ENCODE measurements at places on chromosomes 4 and X. TPM values are rescaled to one million over a fixed set of nuclear protein-coding genes. Genes with fewer than 3 reads are reported as not detected.

- no peak for DNase-seq
These were observed 33.7 kb downstream of the CYBB start for GRCh38 chrX:37813570-37813969.

SLC34A2 gene
- not detected for total RNA-seq

DNA sequence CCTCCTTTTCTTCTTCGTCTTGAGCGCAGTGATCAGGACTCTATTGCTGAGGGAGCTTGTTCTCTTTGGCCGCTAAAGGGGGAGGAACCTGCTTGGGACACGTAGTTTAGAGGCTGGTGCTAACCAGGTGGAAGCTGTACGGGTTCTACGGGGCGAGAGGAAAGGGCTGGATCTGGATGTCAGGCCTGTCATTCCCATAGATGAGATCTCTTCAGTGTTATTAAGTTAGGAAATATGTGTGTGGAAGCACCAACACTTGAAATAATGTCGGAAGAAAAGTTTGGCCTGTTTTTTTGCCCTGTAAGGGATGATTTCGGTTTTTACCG, 643 bp downstream of the SRP72 start:
- DNase-seq: peak; percentile 69

DNA sequence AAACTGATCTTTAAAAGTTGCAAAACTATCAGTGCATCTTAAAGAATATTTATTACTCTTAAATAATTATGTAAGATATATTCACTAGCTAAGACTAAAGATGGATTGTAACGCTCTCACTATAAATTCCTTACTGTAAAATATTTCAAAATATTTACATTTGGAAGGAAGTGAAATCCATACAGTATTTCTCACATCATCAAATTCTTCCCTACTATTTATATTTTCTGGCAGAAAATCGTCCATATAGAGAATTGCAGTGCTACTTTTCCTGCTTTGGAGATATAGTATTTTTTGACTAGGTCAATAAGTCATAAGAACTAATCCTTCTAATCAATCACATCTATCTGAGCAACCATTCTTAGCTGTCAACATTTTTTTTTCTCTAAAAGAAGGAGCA, 52.9 kb downstream of the SCLT1 start:
- DNase-seq: no peak

CLDN34 gene
- total RNA-seq: 0.20 TPM

GRCh38 chrX:150361777-150362351, 1.3 kb upstream of the MAMLD1 start:
- peak; percentile 5 for DNase-seq

NDUFC1 gene
- 63.7 TPM for total RNA-seq

- DNase-seq: peak; percentile 19
These were observed 97.6 kb downstream of the CPE start for GRCh38 chr4:165476214-165477098.

PGRMC2 gene
- 14.2 TPM for total RNA-seq

GRCh38 chrX:24956828-24957227, 58.9 kb downstream of the ARX start:
- no peak for DNase-seq

- peak; percentile 99 for DNase-seq
These were observed at the start of gene ETFDH for GRCh38 chr4:158671915-158672806. TSS of gene ETFDH (plus strand) at chr4:158672296. CDS start at chr4:158672457, 161 bp downstream.

SORCS2 gene
- total RNA-seq: under 0.01 TPM

DNA sequence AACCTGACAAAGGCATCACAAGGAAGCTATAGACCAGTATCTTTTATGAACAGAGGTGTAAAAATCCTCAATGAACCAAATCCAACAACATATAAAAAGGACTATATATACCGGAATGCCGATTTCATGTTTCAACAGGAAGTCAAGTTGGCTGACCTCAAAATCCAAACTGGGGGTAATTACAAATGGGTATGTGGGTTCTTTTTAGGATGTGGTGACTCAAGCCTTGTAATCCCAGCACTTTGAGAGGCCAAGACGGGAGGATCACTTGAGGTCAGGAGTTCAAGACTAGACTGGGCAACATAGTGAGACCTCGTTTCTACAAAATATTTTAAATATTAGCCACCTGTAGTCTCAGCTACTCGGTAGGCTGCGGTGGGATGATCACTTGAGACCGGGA, 10.4 kb downstream of the PRSS48 start:
- peak; percentile 29 for DNase-seq

TLR10 gene
- not detected for total RNA-seq

DNA sequence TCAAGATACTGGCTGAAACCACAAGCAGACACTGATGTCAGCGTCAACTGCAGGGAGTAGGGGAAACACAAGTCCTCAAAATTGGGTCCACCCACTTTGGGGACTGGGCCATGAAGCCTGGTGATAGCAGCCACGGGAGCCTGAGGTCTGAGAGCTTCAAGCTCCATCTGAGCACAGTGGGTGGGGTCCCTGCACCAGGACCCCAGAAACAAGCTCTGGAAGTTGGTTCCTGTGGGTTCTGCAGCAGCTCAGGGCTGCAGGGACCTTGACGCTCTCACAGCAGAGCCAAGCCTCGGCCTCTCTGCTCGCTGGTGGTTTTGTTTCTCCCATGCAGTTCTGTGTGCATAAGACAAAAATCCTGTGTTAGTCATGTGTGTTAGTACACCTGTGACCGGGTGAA, 54.5 kb downstream of the CPLX1 start:
- DNase-seq: no peak

- DNase-seq: no peak
These were observed 114.4 kb downstream of the LAS1L start for GRCh38 chrX:65420154-65420553.

PNMA3 gene
- not detected for total RNA-seq

DNA sequence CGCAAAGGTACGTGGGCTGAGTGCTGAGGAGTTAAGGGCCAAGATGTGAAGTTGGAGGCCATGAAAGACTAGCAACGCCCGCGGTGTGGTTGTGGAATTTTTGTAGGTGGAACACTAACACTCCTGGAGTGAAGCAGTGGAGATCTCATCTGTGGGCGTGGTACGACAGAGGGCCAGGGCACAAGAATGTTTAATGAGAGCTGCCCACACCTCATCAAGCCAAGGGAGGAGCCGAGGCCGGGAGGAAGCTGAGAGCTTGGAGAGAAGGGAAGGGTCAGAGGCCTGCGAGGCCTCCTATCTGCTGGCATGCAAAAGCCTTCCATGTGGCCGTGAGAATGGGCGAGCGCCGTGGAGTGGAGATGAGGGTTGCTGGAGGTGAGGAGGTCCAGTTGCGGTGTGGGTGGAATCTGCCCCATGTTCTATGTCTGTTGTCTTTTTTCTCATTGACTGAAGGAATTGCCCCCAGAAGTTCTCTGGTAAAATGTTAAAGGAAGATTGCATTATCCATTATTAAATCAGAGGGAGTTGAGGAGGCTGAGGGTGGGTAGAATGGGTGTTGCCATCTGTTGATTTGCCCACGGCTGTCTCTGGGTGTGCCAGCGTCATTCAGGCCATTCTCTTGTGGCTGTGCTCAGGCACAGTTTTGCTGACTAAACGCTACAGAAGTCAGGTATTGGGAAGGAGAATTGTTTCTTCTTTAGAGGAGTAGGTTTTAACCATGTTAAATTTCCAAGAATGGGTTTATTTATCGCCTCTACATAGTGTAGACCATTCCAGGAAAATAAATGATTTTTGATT, 19.8 kb downstream of the SNX25 start:
- DNase-seq: no peak

DNA sequence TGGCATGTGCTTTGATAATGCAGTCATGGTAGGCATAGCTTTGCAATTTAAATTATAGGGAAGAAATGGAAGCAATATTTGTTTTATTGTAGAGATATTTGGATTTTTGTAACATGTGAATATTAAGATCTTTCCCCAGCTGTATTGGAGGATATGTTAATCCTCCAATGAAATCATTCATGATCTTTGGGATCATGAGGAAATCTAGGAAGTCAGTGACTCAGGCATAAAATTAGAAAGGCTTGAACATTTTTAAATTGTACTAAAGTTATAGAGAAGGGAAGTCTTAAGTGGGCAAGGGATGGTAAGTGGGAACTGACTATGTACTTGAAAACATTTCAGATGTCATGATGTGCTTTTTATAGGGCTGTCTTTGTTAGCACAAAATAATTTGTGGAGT, 46.8 kb downstream of the FIP1L1 start:
- peak; percentile 29 for DNase-seq

- DNase-seq: no peak
These were observed 53.9 kb upstream of the RPS6KA3 start for GRCh38 chrX:20320461-20321159.

- peak; percentile 73 for DNase-seq
These were observed 23.3 kb downstream of the MAML3 start for GRCh38 chr4:140130677-140131076.

DNA sequence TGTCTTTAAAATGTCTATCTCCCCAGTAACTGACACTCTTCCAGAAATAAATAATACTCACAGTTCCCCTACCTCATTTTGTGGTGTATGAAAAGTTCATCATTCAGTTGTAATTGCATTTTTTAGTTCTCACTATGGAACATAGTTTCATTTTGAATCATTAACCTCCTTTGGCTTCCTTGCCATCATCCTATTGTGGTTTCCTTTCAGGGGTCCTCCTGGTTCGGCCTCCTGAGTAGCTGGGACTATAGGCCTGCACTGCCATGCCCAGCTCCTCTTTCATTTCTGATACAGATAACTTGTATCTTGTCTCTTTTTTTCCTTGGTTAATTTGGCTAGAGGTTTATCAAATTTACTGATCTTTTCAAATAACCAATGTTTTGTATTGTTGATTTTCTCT, 23.1 kb upstream of the BLTP1 start:
- DNase-seq: no peak

GATA1 gene
- total RNA-seq: not detected

GRCh38 chr4:169583563-169583962, 28.8 kb downstream of the NEK1 start:
- DNase-seq: no peak

GABRB1 gene
- total RNA-seq: not detected

DNA sequence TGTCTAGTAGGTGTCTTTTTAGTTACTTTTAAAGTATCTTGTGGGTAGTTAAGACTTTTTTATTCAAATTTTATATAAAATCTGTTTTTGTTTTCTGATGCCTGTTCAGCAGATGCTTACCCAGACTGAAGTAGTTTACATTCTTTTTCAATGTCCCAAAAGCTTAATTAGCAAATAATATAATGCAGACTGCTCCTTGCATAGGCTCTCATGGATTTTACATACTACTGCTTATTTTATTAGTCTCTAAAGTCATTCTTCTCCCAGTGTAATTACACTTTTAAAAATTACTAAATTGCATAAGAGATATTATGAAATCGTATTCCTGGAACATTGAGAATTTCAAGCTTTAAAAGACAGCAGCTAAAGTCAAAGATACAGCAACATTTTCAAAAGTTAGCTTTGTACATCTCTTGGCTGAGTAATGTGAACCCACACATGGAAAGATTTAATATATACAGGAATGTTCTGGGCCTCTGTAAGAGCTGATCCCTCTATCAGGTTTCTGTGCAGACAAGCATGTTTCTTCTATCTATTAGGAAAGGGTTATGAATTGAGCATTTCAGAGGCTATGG, 148.4 kb upstream of the SPRY1 start:
- DNase-seq: no peak

GRCh38 chrX:149827254-149827653, 45.5 kb downstream of the MAGEA9 start:
- no peak for DNase-seq

FSTL5 gene
- total RNA-seq: not detected

SYN1 gene
- under 0.01 TPM for total RNA-seq

- DNase-seq: peak; percentile 3
These were observed 31.6 kb downstream of the IQCM start for GRCh38 chr4:149784018-149784417.

- DNase-seq: peak; percentile 51
These were observed 287.4 kb downstream of the CHIC1 start for GRCh38 chrX:73850124-73851013.

GUF1 gene
- 6.1 TPM for total RNA-seq

SSX2B gene
- not detected for total RNA-seq

GRCh38 chrX:71298119-71298518, 3.4 kb upstream of the ITGB1BP2 start:
- DNase-seq: no peak

- no peak for DNase-seq
These were observed 239.2 kb downstream of the DKK2 start for GRCh38 chr4:106796876-106797275.

FAM184B gene
- not detected for total RNA-seq

WDR17 gene
- total RNA-seq: under 0.01 TPM

DNA sequence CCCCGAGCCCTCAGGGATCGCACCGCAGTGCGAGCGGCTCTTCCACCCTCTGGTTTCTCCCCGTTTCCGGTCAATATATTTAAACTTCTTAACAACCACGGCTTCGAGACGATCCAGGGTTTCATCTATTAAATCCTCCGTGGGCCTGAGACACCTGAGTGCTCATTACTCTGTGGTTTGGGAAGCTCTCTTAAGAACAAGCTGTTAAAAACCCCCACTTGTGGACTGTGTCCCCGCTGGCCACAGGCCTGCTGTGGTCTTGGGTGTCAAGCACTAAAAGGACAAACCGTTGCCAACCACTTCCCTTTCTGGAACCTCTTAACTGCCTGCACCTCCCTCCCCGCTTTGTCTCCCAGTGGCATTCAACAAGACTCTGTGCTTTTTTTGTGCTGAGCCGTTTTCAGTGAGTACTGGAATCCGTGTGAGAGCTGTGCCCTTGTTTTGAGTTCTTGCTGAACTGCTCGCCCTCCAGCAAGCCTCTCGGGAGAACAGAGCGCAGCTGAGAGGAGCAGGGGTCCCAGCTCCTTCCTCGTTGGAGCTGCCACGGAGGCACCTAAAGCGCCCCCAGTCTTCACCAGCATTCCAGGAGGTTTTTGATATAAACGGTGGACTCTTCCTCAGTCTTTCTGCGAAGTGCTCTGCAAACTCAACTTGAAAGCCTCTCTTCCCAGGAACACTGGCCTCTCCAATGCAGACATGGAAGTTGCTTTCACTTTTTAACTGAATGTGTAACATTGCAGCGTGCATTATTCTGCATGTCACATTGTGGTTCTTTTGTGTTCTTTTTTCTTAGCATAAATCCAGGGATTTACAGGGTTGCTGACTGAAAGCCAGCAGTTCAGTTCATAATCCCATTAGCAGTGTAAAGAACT, 691 bp upstream of the IGFBP7 start:
- DNase-seq: peak; percentile 64

- DNase-seq: peak; percentile 33
These were observed 35.1 kb upstream of the ZNF41 start for GRCh38 chrX:47518144-47518543.

C4orf50 gene
- under 0.01 TPM for total RNA-seq

GRCh38 chr4:56723201-56723605, 42.1 kb upstream of the HOPX start:
- peak; percentile 20 for DNase-seq

DNA sequence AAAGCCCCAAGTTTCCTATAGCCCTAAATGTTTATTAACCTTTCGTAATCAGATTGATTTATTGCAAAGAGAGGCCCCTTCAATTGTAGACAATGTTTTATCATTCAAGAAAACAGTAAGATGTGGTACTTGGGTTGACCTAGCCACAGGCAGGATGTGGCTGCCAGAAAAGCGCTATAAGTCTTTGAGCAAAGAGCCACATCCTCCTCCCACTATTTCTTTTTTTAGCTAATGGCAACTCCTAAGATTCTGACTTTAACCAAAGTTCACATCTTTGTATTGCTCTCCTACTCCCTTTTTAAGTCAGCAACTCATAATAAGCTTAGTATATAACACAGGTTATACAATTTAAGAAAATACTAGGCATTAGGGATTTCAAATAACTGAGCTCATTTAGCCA, 70.7 kb upstream of the PPP3CA start:
- DNase-seq: peak; percentile 13

- DNase-seq: no peak
These were observed 152.9 kb downstream of the NHS start for GRCh38 chrX:17527922-17528321.
